Right ventricle myocardium inferior (tissue), 1 donor: ENCODE measurements at places on chromosomes 7 and 10. TPM values are rescaled to one million over a fixed set of nuclear protein-coding genes. Genes with fewer than 3 reads are reported as not detected.

TAS2R39 gene
- not detected for total RNA-seq

GRCh38 chr10:50456719-50457118 is 167.0 kb downstream of the SGMS1 start:
- DNase-seq, result no peak

- DNase-seq, result no peak
Observed at GRCh38 chr7:17093461-17093860, 205.0 kb upstream of the AHR start.

DNA sequence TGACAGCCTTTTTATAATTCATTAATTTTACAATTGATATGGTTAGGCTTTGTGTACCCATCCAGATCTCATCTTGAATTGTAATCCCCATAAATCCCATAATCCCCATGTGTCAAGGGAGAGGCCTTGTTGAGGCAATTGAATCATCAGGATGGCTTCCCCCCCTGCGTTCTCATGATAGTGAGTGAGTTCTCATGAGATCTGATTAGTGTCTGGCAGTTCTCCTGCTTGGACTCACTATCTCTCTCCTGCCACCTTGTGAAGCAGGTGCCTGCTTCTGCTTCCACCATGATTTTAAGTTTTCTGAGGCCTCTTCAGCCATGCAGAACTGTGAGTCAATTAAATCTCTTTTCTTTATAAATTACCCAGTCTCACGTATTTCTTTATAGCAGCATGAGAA is 165.7 kb upstream of the GNAI1 start:
- no peak for DNase-seq

DNA sequence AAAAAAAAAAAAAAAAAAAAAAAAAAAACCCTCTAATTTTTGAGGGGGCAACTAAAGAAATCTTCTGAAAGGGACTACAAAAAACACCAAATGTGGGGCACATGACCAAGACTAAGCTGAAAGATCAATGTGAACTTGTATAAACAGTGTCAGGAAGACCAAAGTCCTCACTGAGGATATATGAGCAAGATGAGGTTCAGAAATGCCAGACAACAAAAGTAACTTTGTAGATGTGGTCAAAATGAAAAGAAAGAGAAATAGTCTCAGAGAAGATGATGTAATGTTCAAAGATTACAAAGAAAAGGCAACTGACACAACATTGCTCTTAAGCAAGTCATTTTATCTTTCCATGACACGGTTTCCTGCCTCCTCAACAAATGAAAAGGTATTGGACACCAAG is 48.7 kb upstream of the PTPRZ1 start:
- DNase-seq, result no peak
